GOT3 (cell line): ENCODE measurements at places on chromosomes 1 and 21.

DNA sequence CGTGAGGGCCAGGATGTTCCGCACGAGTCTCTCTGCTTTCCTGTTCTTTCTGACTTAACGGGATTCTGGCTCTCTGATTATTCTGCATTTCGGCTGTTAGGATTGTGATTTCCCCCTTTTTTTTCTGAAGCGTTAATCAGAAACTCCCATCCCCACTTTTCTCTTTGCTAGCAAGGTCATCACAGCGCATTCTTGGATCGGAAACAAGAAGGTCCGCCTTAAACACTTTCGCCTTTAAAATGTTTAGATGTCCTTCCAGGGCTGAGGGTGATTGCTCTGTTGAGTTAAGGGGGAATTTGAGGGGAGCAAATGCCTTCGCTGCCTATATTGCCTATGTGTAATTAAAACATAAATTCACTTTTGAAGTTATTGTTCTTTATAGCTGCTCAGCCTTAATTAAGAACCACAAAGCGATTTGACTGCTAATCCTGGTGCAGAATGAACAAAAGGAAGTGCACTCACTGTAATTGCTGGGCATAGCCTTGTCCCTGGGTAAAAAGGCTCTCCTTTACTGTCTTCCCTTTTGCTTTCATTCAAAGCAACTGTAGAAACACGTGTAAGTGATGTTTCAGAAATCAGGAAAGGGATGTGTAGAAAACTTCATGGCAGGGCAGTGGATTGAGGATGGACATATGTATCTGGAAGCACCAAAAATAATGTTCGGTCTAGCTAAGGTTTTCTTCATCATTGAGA is 1.2 kb downstream of the LAMC1 start:
- DNase-seq = no peak

DNA sequence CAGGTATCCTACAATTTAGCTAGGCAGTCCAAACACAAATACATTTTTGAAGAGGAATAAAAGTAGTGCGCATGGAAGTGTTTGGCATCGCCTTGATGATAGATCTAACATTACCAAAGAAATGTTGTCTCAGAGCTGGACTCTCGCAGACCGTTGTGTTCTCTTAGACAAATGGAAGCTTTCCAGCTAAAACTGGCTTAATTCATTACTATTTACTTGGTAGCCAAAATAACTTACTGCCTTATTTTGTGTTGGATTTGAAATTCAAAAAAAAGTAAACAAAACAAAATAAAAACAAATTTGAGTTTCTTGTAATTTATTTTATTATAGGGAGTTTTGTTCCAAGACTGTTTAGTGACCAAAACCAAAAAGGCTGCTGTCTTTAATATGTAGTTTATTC is 51.6 kb downstream of the PDE4B start:
- no peak for DNase-seq

- DNase-seq = no peak
Measured at GRCh38 chr21:45079351-45079750, 5.0 kb downstream of the ADARB1 start.

DNA sequence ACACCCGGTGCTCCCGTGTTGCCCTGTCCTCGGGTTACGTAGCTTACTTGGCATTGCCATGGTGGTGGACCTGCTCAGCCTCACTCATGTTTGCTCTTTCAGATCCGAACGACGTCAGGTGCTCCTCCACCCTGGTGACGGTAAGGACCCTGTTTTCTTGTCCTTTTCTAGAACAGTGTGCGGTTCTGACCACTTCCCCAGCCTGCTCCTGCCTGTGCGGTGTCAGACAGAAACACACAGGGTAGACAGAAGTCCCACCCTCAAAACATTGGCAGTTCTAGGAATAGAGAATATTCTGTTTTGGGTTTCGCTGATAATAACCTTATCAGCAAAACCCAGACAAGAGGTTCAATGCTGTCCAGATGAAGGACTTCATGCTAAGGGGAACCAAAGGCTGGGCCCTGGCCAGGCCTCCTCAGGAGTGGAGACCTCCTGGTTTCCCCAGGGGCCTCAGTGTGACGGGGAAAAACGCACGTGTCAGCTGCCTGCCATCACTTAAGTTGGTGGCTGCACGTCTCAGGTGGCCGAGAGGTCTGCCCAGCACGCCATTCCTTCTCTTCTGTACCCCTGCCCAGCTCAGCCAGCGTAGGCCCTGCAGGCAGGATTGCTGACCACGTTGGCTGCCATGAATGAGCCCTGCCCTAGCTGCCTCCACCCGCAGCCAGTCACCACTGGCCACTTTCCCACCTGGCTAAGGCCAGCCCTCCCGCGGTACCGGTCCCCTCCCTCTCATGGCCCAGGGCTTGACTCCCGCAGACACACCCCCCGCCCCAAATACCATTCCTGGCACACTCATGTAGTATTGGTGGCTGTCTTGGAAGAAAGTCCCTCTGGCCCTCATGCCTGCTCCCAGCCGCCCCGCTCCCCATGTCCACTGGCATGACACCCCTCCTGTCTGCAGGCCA is 33.6 kb downstream of the SLC37A1 start:
- no peak for DNase-seq

- no peak for DNase-seq
Measured at GRCh38 chr1:25766721-25767436, 33.1 kb upstream of the SELENON start.

DNA sequence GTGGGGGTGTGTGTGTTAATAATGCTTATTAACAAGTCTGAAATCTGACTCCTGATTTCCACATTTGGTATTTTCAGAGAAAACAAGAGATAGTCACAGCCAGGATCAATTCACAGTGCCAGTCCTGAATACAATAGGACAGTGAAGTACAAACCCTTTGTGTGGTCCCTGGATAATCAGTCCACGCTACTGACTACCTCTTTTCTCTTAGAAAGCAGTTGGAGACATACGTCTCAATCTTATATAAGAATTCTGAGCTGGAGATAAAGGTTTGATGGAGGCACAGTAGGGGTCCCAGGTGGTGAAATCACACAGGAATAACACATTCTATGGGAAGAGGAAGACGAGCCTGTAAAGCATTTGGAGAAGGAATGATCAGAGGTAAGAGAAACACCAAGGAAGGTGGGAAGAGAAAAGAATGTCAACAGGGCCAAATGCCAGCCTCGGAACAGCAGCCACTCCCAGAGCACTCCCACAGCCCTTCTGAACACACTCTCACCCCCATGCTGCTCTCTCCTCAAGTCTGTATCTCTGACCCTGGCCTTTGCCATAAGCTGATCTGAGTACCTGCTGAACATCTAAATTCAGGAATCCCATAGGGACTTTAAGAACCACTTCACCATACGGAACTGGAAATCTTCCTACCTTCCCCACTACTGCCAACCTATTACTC is 48.6 kb downstream of the TRAF5 start:
- DNase-seq = no peak

DNA sequence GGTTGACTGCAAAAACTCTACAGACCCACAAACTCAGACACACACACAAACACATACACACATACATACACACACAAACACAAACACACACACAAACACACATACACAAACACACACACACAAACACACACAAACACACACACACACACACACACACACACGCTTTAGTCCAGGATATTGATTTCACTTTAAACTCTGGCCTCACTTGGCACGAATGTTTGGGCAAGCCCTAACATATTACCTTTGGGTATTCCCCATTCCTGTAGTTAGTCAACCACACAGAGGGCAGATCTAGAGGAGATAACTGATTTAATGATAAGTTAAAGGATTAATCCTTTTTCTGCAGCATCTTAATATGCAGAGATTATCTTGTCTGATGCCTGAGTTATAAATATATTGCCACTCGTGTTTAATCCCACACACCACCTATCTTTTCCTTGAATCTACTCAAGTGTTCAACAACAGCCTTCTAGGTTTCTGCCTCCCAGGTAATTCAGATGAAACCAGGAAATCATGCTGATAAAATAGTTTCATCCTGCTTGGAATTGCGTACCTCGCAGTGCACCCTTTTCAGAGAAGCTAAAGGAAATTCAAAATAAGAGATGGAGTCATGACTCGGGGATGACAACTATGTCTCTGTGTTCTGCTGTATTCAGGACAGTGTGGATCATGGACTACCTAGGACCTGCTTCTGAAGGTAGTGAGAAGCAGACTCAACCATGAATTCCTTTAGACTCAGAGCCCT is 14.5 kb upstream of the RUNX1 start:
- DNase-seq = no peak

- DNase-seq = no peak
Measured at GRCh38 chr1:173954179-173954578, 37.1 kb upstream of the SERPINC1 start.

GRCh38 chr1:40853113-40853884 is 8.9 kb downstream of the CITED4 start:
- DNase-seq = no peak

GRCh38 chr1:242055749-242056320 is 56.9 kb upstream of the MAP1LC3C start:
- DNase-seq = no peak
